Stimulated activated CD8-positive, alpha-beta memory T cell treated with anti-CD3 and anti-CD28 coated beads, Interleukin-7, amount 100 ng/mL, for 48 hours (primary cell): ENCODE measurements at places on chromosomes 1 and 21.
A peak's percentile ranks its signal among the peaks of the same experiment; 100 is the strongest.

DNA sequence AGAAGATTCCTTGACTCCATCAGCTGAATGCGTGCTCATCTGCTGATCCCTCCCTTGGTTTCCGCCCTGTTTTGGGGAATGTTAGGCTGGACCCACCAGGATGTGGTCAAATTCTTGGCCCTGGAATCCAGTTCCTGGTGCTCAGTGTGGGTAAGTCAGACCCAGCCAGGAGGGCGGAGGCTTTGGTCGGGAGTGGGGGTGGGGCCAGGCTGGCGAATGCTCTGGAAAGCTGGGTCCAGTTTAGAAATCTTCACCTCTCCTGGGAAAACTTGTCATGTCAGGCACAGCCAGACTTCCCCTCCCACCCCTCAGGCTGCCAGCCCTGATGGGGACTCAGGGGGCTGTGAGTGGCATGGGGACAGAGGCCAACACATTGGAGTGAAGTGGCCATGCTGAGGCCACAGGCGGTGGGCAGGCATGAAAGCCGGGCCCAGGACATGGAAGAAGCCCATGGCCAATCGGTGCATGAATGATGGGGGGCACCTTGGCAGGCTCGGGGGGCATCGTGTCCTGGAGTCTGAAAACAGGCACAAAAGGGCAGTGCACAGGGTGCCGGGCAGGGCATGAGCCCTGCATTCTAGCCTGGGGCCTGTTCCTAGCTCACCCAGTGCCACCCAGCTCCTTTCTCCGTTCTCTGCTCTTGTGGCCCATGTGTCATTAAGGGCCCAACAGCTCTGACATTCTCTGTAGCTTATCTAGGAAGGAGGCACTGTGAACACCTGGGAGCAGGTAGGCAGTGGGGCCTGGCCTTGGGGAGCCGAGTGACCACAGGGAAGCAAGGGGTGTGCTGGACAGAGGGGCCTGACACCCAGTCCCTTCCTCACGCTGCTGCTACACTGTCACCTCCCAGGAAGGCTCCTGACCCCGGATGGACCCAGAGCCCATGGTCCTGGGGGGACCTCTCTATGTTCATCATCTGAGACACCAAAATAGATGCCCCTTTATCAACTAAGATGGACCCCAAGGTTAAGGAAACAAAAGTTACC, 14.6 kb upstream of the PADI1 start:
- no peak for DNase-seq

- no peak for DNase-seq
Measured at GRCh38 chr1:210360852-210361477, 32.3 kb downstream of the HHAT start.

GRCh38 chr1:48405940-48406339, 66.1 kb downstream of the SPATA6 start:
- no peak for DNase-seq

- DNase-seq = no peak
Measured at GRCh38 chr1:58981392-58981791, 197.5 kb upstream of the JUN start.

GRCh38 chr1:29575277-29575676, 339.0 kb downstream of the PTPRU start:
- DNase-seq = no peak

DNA sequence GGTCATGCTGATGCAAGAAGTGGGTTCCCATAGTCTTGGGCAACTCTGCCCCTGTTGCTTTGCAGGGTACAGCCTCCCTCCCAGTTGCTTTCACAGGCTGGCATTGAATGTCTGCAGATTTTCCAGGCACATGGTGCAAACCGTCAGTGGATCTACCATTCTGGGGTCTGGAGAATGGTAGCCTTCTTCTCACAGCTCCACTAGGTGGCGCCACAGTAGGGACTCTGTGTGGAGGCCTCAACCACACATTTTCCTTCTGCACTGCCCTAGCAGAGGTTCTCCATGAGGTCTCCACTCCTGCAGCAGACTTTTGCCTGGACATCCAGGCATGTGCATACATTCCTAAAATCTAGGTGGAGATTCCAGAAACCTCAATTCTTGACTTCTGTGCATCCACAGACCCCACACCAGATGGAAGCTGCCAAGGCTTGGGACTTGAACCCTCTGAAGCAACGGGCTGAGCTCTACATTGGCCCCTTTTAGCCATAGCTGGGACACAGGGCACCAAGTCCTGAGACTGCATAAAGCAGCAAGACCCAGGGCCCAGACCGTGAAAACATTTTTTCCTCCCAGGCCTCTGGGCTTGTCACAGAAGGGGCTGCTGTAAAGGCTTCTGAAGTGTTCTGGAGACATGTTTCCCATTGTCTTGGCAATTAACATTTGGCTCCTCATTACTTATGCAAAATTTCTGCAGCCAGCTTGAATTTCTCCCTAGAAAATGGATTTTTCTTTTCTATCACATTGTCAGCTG, 466.2 kb upstream of the PBX1 start:
- DNase-seq = no peak

GRCh38 chr1:33098371-33098770, 17.4 kb downstream of the AZIN2 start:
- DNase-seq = no peak

DNA sequence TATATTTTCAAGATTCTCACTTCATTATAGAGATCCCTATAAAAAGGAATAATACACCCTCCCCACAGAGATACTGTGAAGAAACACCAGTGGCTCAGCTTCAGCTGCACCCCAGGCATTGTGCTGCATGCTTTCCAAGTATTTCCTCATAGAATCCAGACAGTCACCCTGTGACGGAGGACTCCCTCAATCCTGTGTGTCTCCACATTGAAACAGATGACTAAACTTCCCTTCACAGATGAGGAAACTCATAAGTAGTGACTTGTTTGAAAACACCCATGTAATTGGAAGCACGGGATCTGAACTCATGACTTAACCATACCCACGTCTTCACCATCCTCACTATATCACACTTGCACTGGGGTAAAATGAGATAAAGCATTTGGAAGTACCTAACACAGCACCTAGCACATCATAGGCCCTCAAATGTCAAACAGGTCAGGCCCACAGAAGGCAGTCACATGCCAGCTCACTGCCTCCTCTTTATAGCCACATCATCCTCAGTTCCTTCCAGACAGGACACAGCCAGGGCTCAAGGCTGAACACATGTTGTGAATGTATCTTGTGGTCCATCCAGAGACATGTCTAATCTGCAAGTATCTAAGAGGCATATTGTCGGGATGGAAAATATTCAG, 55.2 kb downstream of the GPR161 start:
- no peak for DNase-seq

DNA sequence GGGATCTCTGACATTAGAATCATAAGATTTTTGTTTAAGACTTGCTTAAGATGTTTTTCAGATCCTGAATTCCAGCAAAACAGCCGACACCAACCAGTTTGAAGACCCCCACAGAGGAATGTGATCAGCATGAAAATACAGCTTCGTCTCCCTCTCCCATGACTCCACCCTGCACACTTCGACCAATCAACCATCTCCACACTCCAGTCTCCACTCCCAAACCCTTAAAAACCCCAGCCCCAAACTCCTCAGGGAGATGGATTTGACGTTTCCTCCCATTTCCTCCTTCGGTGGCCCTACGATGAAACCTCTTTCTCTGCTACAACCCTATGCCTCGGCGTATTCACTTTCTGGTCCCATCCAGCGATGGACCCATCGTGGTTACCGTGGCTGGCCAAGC, 30.1 kb upstream of the KIF26B start:
- no peak for DNase-seq

GRCh38 chr1:24713176-24713575, 32.1 kb upstream of the CLIC4 start:
- no peak for DNase-seq

GRCh38 chr1:53963460-53963859, 17.3 kb downstream of the LRRC42 start:
- no peak for DNase-seq

DNA sequence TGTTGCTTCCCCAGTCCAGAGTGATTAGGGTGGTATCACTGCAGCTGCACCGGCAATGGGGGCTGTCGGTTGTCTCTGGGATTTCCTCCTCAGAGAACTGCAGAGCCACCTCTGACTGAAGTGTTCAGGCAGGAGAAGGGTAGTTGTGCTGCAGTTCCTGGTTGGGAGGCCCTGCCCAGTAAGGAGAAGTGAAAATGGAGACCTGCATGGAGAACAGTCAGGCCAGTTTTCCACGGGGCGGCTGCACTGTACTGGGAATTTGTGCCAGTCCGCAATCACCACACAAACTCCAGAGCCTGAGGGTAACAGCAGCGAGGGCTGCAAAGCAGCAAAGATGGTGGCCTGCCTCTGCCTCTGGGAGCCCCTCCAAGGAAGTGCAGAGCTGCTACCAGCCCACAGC, 58.1 kb upstream of the CCDC190 start:
- no peak for DNase-seq

- no peak for DNase-seq
Measured at GRCh38 chr1:20124456-20125057, 5.2 kb upstream of the PLA2G2D start.

- no peak for DNase-seq
Measured at GRCh38 chr1:201363467-201363866, 14.0 kb downstream of the TNNT2 start.

DNA sequence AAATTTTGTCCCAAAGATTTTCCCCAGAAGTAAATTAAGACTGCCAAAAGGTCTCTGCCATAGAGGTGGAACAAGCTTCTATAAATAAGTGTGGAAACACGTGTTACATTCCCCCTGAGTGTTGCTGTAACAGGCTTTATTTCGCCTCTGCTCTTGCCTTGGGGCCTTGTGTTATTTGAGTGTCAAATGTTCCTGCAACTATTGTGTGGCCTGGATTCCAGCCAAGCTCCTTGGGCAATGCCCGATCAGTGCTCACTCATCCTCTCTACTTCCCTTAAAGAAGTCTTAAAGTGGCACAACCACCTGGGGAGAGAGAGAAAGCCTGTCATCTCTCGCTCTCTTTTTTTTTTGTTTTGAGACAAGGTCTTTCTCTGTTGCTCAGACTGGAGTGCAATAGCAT, 156.7 kb downstream of the NR5A2 start:
- DNase-seq = no peak

GRCh38 chr1:113947388-113948107, 18.4 kb downstream of the HIPK1 start:
- DNase-seq = no peak

DNA sequence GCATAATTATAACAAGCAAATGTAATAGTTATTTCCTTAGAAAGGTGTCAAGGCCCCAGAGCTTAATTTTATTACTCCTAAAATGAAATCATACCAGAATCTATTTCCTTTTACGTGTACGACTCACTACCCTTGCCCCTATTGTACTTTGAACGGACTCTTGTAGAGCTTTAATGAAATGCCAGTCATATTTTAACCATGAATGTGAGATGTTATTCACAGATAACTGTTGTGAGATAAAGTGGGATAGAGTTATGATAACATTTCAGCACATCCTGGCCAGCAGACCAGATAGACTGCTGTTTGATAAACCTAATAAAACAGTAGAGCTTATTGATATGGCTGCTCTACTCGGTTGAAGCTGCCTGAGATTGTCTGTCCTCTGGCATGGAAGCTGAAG, 500.8 kb upstream of the PBX1 start:
- no peak for DNase-seq

DNA sequence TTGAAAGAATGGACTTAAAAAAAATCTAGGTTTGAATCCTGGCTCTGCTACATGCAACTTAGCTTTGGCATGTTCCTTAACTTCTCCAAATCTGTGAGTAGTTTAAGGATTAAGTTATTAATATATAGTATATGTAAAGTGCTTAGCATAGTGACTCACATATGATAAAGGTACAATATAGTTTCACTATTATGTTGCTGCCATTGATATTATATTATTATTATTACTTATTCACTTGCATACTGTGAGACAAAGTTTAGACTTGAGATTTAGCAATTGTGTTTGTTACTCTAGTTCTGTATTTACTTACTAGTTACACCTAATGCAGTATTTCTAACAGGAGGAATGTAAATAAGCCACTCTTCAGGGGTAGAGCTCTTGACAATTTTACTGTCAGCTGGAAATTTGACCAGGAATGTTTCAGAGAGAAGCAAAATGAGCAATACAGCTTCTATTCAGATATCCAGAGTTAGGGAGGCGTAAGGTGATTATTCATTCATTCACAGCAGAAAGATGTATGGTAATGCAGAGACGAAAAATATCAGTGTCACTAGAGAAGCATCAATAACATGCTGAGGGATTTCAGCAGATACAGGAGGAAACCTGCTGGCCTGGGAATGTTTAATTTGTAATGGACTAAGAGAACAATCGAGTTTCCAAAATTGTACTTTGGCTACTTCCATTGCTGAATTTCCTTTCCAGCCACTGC, 25.5 kb downstream of the RGS7 start:
- no peak for DNase-seq

DNA sequence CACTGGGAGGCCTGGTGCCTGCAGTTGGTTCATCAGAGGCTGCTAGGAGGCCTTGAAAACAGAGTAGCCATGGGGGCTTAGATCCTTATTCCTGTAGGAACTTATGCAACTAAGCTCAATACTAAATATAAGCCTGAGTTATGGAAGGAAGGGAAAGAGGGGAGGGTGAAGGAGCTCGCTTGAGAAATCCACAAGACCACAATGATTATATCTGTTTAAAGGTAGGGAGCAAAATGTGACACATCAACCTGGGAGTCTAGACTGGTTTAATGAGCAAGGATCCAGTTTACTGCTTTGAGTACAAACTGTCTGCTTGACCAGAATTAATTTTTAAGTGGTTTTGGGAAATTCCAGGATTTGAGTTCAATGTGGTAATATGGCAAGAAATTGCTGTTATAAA, 20.4 kb upstream of the ANGPTL7 start:
- no peak for DNase-seq

DNA sequence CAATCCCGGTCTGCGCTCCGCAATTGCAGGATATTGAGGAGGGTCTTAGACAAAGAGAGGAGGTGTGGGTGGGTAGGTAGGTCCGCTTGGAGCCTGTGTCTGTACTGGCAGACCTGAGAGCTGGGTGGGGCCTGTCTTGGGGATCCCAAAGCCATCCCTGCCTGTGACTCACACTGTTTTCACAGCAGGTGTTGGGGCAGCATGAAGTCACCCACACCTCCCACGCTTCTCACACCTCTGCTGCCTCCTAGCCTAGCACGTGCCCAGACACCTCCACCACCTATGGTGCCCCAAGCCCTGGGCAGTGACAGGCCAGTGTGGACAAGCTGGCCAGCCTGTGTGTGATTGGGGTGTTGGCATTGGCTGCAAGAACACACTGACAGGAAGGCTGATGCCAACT, 65.7 kb upstream of the ECE1 start:
- DNase-seq = peak; percentile 21

- DNase-seq = no peak
Measured at GRCh38 chr1:65769636-65770035, 23.1 kb upstream of the PDE4B start.

DNA sequence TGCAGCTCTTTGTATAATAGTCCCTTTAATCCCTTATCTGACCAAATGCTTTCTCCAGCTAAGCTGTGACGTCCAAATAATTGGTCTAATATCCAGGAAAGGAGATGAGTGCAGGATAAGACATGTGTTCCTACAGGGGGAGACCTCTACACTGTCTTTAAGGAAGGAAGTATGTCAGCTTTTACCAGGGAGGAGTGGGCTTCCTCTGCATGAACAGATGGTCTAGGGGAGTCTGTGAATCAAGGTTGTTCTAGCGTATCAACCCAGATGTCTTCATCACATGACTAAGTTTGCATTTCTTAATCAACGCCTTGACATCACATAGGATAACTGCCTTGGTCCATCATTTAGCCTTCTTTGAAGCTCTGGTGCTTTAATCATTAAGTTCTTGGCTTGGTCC, 528.2 kb downstream of the MRPL39 start:
- DNase-seq = no peak
